ENCODE measurements at places on chromosomes 11 and 22.

DNA sequence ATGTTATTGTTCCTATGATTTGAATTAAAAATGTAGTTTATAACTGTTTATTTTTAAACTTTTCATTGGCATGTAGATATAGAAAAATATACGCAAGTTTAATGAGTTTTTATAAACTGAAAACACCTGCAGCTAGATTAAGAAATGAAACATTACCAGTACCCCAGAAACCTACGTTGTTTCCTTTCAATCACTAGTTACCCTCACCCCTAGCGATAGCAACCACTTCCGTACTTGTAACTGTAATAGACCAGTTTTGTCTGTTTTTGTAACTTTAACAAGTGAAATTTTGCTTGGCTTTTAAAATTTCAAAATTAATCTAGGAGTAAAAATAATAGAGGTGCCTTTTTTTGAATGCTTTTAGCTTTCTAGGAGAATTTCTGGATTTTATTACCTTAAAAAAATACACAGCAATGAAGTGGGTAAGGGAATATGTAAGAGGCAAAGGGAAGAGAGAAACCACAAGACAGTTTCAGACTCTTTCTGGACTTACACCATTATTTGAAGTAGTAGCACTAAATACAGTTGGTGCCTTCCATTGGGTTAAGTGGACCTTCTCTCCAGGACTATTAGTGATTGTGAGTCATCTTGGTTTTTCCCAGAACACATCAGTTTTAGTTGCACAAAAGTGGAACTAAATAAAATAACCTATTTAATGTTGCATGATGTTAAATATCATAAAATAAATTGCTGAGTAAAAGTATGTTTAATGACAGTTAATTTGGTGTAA lies 18.7 kb upstream of the NAT10 start:
- no peak for DNase-seq

DNA sequence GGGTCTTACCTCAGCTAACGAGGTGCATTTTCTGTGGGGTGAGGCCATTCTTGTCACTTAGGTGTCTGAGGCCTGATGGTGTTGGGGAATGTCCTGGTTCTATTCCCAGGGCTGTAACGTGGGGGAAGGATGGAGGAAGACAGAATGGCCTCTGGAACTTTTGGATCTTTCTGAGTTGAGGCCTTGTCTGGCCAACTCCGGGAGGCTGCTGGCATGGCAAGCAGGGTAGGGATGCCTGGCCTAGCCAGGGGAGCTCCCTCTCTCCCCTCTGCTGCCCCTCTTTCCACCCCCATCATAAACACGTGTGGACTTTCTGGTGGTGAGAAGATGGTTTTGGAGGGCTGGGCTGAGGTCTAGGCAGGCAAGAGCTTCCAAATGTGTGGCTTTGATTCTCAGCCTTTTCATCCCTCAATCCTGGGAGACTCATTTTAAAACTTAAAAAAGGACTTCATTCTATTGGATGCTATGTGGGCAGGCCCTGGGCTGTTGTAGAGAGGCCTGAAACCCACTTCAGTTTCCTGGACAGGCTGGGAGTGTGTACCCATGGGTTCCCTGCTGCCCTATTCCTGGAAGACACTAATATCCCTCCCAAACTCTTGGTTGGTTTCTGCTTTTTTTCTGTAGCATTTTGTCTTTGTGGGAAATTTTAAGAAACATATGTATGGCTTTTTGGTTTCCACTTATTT lies 30.9 kb downstream of the ZBTB16 start:
- no peak for DNase-seq

DNA sequence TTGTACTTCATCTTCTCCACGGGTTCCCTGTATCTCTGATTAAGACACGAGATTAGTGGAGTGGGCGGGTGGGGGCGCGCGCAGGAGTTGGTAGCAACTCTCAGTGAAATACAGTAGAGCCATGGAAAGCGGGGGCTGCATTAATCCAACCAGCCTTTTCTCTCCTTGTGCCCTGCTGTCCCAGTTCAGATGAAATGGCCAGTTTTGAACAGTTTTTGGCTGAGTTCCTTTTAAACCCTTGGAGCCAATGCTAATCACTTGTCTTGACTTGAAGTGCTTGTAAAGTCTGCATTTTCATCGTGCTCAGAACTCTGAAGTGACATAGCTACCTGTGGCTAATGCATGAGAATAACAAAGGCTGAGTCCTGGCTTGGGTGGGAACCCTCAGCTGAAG lies 734 bp upstream of the TMEM123 start:
- no peak for DNase-seq

- no peak for DNase-seq
Measured at GRCh38 chr11:113282898-113283437, 31.4 kb upstream of the TTC12 start.

GRCh38 chr22:28670756-28671155 lies 8.9 kb downstream of the TTC28 start:
- DNase-seq: no peak

- DNase-seq: no peak
Measured at GRCh38 chr11:10502770-10503169, 38.2 kb downstream of the RNF141 start.

- no peak for DNase-seq
Measured at GRCh38 chr11:63277345-63277943, 34.0 kb upstream of the SLC22A25 start.

DNA sequence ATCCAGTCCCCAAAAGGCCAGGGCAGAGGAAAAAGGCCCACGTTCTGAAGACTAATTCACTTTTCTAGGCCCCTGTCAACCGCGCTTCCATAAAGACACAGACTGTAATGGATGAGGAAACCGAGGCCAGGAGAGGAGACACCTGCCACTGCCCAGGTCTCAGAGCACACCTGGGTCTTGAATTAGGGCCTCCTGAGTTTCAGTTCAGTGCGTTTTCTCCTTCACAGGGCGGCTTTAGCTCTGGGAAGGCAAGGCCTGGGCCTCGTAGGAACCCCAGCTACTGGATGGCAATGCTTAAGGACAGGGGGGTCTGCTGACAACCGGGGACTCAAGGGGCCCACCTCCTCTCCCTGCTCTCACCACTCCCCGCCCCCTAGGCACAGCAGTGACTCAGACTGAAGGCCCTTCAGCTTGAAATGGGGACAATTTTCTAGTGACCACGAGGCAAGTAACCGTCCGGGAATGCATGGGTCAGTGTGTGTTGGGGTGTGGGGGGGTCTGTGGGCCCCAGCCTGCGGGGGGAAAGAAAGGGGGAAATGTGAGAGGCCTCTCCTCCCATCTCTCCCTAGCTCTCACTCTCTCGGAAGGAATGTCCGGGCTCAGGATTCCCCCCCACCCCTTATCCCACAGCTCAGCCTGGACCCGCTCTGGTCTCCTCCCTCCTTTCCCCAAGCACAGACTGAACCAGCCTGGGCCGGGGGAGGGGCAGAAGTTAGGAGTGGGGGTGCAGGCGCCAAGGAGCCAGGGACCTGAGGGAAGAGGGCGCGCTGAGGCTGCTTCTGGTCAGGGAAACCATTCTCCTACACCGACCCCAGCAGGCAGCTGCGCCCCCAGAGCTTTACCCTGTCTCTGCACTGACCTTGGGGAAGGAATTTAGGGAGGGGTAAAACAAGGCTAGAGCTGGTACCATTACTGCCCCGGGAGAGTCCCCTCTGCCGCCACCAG lies 17.2 kb downstream of the CREB3L1 start:
- no peak for DNase-seq

Measured in stimulated activated CD4-positive, alpha-beta T cell treated with anti-CD3 and anti-CD28 coated beads, TNF-alpha, amount 100 ng/mL, for 24 hours (primary cell).